ENCODE measurements at places on chromosomes 11 and 22.

- no peak for DNase-seq
These were observed 80.0 kb downstream of the C11orf91 start for GRCh38 chr11:33620423-33621171.

GRCh38 chr11:3767536-3767935, 29.8 kb downstream of the NUP98 start:
- no peak for DNase-seq

DNA sequence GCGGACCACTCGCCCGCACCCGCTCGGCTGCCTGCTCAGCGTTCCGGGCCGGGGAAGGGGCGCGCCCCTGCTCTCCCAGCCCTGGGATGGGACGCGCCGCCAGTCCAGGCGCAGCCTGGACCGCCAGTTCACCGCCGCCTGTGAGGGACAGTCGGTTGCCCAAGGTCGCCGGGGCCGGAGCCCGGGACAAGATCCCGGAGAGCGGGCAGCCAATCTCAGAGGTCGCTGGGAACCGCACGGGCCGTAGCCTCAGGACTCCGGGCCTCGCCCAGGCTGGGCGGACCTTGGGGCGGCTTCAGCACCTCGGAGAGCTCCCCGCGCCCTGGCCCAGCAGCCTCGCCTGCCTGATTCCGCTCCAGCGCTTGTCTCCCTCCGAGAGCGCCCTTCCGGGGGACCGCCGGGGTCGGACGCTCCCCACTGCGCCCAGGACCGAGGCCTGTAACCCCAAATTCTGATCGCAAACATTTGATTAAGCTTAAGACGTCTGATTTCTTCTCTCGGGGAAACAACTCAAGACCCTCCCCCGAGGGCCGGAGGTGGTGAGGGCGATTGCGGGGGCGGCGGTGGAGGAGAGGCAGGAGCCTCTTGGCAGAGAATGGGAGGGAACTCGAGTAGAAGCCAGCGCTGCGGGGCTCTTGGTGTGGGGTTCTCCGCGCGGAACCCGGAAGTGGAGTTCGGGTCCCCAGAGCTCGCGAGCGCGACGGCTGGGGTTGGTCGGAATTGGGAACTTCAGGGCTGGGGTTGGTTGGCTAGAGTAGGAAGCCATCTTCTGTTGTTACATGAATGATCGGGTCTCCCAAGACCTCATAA, 1.1 kb upstream of the CHRM4 start:
- DNase-seq, result peak; percentile 74

GRCh38 chr11:132632641-132633124, 899.6 kb downstream of the OPCML start:
- no peak for DNase-seq

DNA sequence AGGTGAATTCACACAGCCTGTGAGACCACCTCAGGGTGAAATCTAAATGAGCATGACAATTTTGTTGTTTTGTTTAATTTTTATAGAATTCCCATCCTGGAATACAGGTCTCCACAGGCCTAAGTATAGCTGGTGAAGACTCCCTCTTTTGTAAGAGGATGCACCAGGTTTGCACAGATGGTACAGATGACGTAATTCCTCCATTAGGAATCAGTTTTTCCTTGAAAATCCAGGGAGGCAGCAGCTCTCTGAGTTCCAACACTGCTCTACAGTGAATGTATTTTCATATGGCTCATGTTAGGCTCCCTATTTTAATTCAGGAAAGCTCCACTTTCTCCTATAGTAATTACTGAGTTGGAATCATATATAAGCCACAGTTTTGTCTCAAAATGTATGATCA, 47.2 kb downstream of the USP28 start:
- DNase-seq, result no peak

DNA sequence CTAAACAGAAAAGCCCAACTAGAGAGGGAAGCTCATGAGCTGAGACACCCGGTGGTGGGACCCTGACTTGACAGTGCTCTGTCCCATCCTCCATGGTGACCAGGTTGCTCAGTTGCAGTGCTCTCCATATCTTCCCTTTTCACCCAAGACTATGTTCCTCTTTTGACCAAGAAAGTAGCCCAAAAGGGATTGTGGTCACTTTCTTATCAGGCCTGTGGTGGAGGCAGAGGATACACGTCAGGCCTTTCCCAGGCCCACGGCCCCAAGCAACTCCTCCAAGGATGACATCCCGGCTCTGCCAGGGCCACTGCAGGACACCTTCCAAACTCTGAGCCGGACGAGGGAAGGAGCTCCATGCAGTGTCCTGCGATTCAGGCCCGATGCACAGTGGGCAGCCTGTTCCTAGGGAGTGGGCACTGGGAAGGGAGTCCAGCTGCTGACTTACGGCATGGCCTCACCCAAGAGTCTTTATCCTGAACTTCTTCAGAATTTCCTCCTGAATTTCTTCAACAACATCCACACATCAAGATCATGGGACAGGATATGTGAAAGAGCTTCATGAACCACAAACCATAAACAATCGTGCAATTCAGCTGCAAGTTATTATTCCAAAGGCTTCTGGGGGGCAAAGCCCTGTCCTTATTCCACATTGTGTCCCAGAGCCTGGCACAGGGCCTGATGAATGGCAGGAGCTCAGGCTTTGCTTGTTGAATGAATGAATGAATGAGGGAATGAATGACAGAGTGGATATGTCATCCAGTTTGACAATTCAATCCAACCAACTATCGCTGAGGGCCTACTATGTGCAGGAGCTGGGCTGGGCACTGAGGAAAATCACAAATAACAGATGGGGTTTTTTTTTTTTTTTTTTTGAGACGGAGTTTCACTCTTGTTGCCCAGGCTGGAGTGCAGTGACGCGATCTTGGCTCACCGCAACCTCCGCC, 36.0 kb upstream of the MYH9 start:
- DNase-seq, result no peak

DNA sequence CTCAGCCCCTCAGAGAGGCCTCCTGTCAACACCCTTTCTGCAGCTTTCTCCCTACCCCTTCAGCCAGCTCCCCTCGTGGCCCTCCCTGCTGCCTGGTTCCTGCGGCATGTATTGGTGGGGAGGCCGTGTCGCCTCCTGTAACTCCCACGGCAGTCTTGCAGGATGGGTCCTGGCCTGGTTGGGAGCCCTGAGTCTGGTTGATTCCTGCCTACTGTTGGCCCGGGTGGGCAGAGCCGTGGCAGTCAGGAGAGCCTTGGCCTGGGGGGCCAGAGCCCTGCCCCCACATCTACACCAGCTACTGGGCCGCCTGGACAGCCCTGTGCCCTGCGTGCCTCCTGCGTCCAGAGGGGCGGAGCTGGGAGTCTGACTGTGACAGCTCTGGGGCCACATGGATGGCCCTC, 30.3 kb upstream of the GRAMD4 start:
- no peak for DNase-seq

GRCh38 chr22:38132794-38133193, 22.3 kb upstream of the BAIAP2L2 start:
- DNase-seq, result no peak

DNA sequence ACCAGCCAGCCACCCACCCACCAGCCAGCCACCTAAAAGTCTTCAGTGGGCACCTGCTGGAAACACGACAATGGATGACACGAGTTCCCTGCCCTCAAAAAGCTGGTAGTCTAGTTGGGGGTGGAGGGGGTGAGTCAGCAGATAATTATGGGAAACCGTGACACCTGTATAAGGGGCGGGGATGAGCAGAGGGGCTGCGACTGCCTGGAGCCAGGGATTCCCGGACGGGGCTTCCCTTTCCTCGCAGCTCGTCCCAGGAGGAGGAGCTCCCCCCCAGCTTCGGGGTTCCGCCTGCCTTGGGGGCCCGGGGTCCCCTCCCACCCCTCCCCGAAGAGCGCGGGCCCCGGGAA, 2.3 kb upstream of the RTN4RL2 start:
- no peak for DNase-seq

- DNase-seq, result peak; percentile 21
These were observed 385 bp downstream of the TST start for GRCh38 chr22:37018815-37019308.

- no peak for DNase-seq
These were observed 1137.0 kb downstream of the FAM181B start for GRCh38 chr11:81596704-81597103.

DNA sequence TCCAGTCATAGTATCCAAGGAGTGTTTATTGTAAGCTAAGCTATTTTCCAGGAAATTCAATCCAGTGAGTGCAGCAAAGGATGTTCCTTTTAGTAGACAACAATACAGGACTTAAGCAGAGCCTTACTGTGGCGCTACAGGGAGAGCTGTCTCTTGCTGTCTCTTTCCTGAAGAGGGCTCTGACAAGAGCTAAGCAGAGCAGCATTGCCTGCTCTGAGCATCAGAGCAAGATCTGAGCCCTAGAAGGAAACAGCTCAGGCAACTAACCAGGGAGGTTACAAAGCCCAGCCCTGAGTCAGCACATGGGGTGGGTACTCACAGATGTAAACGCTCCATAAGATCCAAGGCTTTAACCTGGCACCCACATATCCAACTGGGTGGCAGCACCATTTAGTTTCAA, 8.0 kb downstream of the LAYN start:
- no peak for DNase-seq

DNA sequence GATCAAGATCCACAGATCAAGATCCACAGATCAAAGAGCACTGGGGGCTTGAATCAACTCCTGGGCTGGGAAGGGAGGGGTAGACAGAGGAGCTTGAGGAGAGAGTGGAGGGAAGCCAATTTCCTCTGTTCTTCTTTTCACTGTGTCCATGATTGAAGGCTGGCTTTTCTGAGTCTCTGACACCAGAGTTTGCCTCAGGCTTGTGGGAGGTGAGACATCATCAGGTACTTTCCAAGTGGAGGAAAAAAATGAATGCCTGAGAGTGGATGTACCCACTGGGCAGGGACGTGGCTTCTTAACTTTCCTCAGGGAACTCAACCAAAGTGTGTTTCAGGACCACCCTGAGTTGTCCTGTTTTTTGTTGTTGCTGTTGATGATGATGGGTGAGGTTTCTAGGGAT, 11.0 kb upstream of the HEPHL1 start:
- DNase-seq, result no peak

GRCh38 chr11:117913736-117914397, 15.3 kb downstream of the TMPRSS13 start:
- DNase-seq, result no peak
